Inflammatory macrophage treated with lipopolysaccharide for 4 hours (primary cell): ENCODE measurements at places on chromosomes 1 and 21.
A peak's percentile ranks its signal among the peaks of the same experiment; 100 is the strongest.

- no peak for DNase-seq
These were observed 58.3 kb upstream of the TARBP1 start for GRCh38 chr1:234537236-234537635.

GRCh38 chr1:114725230-114725629, 8.7 kb upstream of the NRAS start:
- no peak for DNase-seq

- no peak for DNase-seq
These were observed 185.6 kb downstream of the CLEC20A start for GRCh38 chr1:178311164-178311563.

DNA sequence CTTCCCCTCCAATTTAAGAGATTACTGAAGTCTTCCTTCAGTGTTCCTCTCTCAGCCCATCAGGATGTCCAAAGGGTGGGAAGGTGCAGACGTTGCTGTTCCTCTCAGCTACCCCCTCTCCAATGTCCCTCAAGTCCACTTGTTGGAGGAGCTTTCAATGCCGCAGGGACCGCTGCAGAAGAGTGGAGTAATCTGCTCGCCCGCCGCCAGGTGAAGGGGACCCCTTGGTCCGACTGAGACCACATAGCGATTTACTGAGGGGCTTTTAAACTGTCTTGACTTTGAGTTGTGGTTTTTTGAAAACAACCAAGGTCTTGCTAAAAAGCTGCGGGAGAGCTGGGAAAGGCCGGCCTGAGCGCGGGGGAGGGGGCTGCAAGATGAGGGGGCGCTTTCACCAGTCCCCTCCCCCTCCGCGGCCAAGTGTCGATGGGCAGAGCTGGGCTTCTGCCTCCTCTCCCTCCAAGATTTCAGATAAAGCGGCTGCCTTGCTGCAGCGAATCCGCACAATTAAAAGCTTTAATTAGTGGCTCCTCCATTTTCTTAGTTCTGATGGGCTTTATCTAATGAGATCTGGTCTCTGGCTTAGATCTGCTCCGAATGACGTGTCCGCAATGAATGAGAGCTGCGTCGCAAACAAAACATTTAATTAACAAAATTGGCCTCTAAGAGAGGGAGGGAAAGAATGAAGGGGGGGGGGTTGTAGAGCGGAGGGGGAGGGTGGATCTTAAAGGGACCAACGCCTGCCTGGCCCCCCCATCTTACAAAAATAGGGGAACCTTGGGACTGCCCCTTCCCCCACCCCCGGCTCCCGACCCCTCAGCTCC, 5.9 kb downstream of the LMO4 start:
- no peak for DNase-seq

- DNase-seq: peak; percentile 37
These were observed 8.8 kb upstream of the SAMSN1 start for GRCh38 chr21:14554948-14555347.

- no peak for DNase-seq
These were observed 146.7 kb downstream of the TRABD2B start for GRCh38 chr1:47850451-47850850.

DNA sequence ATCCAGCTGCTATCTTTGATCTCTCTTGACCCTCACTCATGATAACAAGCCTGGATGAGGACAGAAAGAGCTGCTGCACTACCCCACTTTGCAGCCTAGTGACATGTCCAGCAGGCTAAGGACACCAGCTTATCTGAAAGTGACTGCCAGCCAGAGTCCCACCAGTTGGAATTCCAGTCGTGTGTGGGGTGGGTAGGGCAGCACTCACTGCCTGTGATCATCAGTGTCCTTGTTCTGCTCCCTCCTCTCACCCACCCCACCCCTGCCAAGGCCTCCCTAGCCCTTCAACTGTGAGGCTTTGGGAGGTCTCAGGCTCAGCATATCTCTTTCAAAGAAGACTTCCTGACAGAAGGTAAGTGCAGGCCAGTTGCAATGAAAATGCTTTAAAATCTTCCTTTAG, 15.5 kb upstream of the NMNAT2 start:
- DNase-seq: no peak

DNA sequence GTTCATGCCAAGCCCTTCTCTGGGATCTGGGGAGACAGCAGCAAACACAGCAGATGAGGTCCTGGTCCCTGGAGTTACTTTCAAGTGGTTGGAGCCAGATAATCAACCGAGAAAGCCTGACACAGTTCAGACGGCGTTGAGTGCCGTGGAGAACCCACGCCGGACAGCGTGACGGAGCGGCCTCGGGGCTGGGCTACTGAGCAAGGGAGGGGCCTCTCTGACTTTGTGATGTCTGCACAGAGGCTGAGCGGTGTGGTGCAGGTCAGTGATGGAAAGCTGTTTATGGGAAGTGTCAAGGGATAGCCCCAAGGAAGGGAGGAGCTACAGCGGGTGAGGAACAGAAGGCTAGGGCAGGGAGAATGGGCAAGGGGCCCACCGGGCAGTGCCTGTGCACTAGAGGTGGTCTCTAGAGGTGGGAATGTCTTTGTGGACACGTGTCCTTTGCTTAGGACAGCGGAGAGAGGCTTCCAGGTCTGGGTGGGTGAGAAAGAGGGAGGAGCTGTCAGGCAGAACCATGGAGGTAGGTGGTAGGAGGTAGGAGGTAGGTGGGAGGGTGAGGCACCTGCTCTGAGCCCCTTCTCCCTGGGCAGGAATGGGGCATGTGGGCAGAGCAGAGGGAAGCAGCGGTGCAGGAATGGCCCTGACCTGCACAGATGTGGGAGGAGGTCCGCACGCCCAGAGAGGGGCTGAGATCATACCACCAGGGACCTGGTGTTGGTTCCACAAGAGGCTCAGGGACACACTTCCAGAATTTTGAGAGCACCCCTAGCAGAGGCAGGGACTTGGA, 62.8 kb downstream of the RUNX3 start:
- no peak for DNase-seq

DNA sequence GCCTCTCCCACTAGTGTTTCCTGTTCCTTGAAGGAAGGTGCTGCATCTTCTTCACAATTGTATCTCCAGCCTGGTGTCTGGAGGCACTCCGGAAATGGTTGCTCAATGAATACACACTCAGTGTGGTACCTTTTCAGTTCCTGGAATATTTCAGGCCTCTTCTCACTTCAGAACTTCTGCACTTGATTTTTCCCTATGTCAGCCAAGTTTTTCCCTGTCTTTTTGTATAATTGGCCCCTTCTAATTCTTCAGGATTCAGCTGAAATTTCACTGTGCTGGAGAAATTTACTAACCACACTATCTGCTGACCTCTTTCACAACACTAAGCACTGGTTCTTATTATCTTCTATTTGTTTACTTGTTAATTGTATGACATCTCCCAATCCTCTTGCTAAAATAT, 61.2 kb upstream of the MAP10 start:
- DNase-seq: no peak

DNA sequence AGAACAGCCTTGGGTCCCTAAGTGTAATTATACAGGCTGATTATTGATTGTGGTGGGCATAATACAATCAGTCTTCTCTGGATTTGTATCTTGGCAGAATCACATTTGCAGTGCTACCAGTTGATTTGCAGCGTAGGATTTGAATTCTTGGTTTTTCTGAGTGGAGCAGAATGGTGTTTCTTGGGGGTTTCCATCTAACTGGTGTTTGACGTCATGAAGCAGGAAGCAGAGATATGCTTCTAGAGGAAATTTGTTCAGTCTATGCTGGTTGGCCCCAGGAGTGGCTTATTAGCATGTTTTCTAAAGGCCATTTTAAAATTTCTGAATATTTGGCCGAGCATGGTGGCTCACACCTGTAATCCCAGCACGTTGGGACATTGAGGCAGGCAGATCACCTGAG, 3.4 kb downstream of the CTTNBP2NL start:
- peak; percentile 27 for DNase-seq
